ENCODE measurements at places on chromosomes 12 and 14. TPM values are rescaled to one million over a fixed set of nuclear protein-coding genes. Genes with fewer than 3 reads are reported as not detected.

The SERPINA3 gene
- total RNA-seq, result 0.94 TPM

The TSHR gene
- under 0.01 TPM for total RNA-seq

DNA sequence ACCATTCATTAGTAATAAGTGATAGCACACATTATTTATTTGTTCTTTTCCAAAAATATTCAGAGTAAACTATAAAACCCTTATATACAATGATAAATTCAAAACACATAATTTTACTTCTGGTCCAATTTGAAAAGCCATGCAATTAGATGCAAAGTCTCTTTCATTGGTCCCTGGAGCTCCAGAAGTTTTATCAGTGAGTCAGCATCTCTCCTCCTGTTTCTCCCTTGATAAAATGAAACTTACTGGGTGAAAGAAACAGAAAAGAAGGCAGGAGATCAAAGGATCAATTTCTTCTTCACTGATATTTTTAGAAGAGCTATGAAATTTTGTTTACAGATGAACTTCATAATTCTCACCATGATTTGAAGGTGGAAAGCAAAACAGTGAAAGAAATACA is 47.5 kb downstream of the IFNG start:
- no peak for DNase-seq

DNA sequence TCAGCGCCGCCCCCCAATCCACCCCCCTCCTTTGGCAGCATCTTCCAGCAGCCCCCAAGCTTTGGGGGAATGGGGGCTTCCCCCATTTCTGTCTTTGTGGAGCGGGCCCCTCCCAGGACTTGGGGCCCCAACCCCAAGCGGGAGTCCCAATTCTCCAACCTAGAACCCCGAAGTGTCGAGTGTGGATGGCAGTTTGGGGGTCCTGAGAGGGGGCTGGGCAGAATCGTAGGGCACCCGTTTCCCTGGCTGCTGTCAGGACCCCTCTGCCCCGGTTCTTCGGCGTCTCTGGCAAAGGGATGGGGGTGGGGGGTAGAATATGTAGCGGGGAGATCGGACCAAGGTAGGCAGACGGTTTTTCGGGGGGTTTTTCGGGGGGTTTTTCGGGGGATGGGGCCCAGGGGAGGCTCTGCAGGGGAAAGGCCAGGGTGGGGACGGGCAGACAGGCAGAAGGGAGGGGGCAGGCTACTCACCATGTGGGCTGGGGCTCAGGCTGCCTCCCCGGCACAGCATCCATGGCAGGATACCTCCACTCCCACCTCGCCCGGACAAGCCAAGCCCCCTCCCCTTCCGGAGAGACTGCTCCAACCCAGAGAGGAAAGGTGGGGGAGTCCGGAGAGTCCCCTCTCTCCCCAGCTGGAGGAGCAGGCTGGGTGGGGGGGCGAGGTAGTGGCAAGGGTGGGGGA is 739 bp downstream of the JPH4 start:
- DNase-seq, result no peak

- DNase-seq, result no peak
Observed at GRCh38 chr12:106226884-106227640, 20.8 kb downstream of the CKAP4 start.

DNA sequence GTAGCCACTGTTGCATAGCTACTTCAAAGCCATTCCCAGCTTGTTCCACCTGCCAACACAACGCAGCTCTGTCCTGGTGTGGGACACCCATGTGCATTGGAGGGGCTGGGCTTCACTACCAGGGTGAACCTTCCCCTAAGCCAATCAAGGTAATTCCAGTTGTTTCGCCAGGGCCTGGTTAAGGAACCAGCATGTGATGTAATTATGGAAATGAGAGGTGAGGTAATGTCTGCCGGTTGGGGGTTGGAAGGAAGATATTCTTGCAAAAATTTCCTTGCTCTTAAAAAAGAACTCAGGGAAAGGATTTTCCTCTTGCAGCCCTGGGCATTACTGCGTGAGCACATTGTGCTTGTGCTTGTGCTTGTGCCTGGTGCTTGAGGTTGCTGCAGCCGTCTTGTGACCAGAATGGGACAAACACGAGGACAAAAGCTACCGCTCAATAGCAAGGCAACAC is 14.9 kb downstream of the TUBA1C start:
- DNase-seq, result no peak

DNA sequence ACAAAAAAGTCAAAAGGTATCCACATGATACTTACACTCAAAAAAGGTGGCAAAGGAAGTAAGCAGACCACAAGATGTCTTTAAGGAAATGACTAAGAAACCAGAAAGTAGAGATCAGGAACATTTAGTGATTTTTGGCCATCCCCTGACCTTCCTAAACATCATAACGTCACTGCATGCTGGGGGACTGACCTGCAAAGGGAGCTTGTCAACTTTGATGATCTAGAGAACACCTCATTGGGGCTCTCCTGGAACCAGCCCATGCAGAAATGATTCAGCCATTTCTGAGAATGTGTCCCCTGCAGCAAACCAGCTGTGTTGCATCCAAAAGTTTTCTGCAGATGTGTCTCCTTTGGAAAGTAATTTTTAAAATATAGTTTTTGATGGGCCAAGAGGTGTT is 152.2 kb upstream of the RASSF8 start:
- no peak for DNase-seq

The LRCOL1 gene
- not detected for total RNA-seq

- DNase-seq, result no peak
Observed at GRCh38 chr12:85476756-85477155, 196.7 kb downstream of the ALX1 start.

DNA sequence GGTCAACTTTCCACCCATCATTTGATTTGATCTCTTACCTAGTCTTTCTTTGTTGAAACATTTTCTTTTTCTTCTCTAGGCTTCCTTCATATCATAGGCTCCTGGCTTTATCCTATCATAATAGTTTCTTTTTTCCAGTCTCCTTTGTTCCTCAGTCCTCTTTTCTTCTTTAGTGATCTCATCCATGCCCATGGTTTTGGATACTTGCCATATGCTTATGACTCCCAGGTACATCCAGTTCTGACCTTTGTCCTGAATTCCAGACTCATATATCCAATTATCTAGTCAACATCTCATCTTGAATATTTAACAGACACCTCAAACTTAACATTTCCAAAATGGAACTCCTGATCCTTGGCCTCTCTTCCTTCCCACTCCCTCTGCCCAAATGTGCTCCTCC is 36.1 kb upstream of the KRAS start:
- DNase-seq, result no peak

DNA sequence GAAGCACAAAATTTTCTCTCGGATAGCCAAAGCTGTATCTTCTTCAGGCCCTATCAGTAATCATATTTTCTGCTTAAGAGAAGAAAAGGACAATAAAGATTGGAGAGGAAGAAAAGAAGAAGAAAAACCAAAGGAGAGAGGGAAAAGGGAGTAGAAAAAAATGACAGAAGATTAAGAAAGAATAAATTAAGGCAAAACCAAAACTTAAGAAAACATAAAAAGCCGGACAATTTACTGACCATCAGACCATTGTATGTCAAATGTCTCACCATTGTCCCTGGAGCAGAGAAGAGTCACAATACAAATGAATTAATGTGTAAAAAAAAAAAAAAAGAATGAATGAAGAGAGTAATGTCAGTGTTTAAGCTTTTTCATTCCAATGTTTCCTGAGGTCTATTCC is 1274.8 kb downstream of the FSCB start:
- DNase-seq, result no peak

DNA sequence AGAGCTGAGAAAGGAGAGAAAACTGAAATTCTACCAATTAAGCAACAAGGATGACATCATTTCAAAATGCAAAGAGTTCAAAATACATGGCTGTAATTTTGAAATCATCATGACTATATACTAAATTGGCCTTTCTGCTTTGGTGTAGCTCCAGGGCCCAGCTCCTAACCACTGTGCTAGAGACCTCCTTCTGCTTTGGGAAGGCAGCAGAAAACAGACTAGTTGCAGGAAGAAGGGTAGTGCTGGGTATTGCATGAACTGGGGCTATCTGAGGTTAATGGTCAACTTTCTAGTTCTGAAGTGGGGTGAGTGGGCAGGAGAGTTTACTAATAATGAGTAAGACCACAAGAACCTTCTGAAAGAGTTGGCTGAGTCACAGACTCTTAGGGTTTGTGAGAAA is 66.2 kb downstream of the PTGER2 start:
- DNase-seq, result no peak

DNA sequence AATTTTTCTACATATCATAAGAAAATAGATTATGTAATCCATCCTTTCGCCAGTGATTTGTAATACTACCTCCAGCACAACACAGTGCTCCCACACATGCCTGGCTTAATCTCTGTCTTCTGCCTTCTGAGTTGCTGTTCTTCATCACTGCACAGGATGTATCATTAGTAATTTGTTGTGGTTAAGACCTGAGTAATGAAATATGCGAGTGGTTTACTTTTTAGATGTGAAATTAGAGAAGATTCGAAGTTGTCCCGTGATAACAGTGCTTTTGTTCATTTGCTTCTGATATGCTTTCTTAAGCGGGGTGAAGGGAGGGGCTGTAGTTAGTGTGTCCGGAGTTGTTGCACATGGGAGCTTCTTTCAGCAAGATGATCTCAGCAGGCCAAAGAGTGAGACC is 18.1 kb downstream of the KRT85 start:
- no peak for DNase-seq

GRCh38 chr12:1885599-1886245 is 32.7 kb downstream of the CACNA2D4 start:
- DNase-seq, result no peak

All from occipital lobe (tissue), 3 donors.